Endothelial cell of umbilical vein (primary cell): ENCODE measurements at places on chromosomes 11 and 22. TPM values are rescaled to one million over a fixed set of nuclear protein-coding genes. Genes with fewer than 3 reads are reported as not detected.

Gene ZNF215
- total RNA-seq: 2.9 and 6.0 TPM in 2 replicates

Gene SLC25A17
- 24.9 and 25.8 TPM in 2 replicates for total RNA-seq

Gene CRACR2B
- total RNA-seq: 8.4 and 9.7 TPM in 2 replicates

Gene ROM1
- 8.2 and 8.8 TPM in 2 replicates for total RNA-seq

Gene OR10A2
- not detected in 2 replicates for total RNA-seq
